Left colon (tissue), 2 donors: ENCODE measurements at places on chromosomes 7 and 10.

DNA sequence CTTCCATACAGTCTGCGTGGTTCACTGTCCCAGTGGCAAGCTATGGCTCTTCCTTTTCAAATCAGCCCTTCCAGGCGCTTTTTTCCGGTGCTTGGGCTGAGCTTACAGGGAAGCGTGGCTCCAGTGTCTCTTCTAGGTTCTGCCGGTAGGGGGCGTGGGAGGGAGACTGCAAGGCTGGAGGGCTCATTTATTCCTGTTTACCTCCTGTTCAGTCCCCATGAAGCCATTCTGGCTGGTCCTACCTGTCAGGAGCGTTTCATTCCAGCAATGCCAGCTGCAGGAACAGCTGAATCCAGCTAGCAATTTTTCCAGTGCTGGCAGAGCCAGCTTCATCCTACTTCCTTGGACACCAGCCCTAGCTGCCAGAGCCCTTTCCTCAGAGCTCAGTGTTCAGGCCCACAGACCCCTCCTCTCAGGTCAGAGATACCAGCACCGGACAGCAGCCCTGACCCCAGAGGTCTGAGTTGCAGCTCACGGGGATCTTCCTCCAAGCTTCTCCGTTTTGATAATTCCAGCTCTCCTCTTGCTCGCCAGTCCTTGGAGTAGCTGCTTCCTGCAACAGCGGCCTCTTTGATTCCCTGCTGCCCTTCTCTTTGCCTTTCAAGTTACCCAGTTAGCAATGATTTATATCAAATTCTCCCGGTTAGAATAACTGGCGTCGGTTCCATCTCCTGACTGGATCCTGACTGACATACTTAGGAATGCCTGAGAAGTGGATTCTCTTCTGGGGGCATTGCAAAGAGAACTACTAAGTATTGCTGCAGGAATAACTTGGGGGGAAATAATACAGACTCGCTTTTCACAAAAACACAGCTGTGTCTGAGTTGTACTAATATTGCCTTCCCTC lies 129.8 kb downstream of the FRMD4A start:
- DNase-seq = no peak

DNA sequence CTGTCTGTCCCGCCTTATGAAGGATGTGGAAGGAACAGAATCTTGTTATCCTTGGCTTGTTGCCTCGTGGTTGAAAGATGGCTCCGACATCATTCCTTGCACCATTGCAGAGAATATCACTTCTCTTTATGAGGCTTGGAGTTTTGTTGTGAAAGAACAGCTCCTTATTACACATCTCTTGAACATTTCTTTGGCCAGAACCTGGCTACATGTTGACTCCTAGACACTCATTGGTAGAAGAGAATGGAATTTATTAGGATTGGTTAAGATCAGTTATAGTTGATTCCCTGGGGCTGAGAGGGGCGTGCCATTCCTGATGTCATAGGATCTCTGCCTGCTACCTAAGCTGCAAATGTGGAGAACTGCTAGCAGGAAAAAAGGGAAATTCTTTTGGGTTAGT lies 180.5 kb upstream of the CTBP2 start:
- DNase-seq = no peak

DNA sequence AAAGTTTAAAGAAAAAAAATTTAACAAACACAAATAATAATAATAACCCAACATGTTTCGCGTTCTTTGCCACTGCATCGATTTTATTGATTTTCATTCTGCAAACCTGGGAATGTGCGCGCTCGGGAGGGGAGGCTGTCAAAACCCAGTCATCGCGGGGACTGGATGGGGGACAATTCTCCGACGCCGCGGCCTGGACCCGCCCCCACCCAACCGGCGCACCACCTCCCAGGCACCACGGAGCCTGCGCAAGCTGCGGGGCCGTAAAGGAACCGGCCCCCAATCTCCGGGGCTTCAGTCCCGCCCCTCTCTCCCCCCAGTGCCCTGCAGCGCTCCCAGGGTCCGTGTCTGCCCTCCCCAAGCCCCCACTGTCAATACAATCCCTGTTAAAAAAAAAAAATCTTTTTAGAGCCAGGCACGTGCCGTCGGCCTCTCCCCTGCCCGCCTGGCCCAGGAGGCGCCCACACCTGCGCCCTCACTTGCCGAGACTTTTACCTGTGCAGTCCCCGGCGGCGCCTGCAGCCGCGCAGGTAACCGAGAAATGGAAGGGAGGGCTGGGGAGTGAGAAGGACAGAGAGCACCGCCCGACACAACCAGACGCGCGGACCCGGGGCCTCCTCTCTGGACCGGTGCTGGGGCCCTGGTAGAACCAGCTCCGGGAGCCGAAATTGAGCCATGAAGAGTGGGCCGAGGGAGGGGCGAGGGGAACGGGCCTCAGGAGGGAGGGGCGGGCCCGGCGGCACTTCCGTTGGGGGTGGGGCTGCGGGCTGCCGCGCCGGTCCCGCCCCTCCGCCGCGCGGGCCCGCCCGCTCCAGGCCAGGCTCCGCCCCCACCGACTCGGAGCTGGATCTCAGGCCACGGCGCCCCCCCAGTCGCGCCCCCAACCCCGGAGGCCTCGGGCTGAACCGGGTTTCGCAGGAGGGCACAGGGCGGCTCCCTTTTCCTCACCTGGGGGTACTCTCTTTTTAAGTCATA lies 7.6 kb upstream of the ZNF503 start:
- peak; percentile 84 for DNase-seq

- no peak for DNase-seq
Measured at GRCh38 chr7:20504060-20504459, 111.4 kb upstream of the ABCB5 start.

DNA sequence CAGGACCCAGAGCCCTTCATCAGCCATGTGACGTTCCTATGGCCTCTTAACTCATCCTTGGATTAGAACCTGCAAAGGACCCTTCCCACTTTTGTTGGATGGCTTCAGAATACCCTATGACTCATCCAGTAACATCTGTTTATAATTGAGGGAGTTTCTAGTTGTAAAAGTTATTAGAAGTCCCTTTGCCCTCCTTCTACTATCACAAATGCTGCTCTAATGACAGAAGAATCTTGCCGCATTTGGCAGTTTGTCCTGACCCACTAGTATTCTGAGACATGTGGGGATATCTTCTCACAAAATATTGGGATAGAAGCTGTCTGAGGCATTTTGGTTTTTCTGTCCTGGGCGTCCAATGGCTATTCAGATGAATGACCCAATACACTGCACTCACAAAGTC lies 251.8 kb upstream of the TMEM72 start:
- no peak for DNase-seq

DNA sequence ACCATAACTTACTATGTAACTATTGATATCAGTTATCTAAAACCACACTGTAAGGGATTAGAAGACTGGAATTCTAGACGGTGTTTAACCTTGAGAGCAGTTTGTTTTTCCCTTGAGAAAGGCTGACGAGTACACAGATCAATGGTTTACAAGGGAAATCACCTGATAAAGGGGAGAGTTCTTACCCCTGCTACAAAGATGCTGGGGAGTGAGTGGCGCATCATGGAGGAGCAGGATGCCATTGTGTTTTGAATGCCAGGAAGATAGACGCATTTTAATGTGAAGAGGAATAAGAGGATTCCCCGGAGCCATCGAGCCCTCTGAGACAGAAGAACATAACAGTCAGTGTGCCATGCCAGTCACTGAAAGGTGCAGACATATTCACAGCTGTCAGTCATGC lies 145.2 kb downstream of the PKD1L1 start:
- DNase-seq = no peak

- no peak for DNase-seq
Measured at GRCh38 chr7:30065746-30066145, 37.5 kb downstream of the PLEKHA8 start.

DNA sequence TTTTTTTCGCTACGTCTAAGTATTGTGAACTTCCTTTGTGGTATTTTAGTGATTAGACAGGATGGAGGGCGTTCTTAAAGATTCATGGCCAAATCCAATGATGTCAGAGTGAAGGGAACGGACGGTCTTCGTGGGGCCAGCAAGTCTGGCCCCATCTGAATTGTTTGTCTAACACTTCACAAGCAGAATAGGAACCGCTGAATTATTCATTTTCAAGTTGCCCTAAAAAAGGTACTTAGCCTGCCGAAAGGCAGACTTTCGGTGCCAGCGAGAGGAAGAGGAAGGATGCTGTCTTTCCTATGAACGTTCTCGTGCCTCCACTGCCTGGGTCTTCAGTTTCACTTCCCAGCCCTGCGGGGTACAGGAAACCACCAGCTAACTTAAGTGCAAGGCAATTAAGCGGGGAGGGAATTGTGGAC lies 145.7 kb upstream of the SH2B2 start:
- peak; percentile 13 for DNase-seq

DNA sequence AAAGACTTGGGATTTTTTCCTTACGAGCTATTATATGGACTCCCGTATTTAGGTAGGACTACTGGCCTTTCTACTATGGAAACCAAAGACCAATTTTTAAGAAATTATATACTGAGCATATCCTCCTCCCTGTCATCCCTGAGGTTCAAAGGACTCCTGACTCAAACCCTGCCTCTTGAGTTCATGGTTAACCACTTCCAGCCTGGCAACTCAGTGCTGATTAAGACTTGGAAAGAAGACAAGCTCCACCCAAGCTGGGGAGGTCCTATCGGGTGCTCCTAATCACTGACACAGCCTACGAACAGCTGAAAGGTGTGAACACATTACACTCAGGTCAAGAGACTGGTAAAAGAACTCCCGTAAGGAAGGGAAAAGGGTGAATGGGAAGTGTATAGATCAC lies 66.8 kb downstream of the LYZL2 start:
- DNase-seq = no peak

DNA sequence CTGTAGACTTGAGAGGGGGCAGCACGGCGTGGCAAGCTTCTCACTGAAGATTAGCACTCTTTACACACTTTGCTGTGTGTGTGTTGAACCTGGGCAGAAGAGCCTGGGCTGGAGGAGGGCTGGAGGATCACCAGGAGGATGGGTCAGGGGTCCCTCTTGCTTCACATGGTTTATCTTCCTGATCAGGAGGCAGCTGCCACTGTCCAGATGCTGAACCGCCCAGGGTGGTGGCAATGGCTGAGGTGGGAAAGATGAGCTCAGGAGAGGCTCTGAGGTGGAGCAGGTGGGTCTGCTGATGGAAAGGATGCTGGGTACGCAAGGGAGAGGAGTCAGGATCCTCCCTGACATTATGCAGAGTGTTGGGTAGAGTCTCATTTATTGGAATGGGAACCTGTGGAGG lies 191.5 kb downstream of the RAMP3 start:
- no peak for DNase-seq

DNA sequence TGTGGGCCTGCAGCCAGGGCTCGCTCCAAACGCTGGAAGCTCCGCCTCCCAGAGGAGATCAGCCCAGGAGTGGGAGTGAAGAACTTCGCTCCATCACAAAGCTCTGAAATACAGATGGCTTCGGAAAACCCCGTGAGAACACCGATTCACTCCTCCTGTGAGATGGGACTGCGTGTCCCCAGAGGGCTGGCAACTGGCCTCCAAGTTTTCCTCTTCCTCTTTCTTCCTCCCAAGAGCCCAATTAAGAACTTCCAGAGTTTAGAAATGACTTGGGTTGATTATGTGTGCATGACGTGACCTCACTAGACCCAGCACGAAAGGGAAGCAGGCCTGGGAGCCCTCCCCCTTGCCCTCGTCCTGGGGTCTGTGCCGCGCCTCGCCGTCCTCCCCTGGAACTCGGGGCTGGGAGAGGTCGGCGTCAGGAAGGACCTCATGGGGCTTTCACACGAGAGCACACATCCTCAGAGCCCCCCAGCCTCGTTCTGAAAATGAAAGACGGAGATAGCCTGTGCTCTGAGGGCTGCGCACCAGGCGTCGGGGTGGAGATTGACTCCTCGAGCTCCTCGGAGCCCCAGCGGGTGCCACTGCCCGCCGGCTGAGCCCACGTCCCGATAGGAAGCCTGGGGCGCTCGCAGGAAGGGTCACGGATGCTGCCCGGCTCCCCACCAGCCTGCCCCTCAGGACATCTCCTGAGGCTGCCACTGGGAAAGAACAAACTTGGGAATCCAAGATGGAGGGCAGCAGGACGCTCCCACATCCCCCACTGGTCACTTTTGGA lies 37.8 kb downstream of the PTPRN2 start:
- no peak for DNase-seq
